ENCODE measurements at places on chromosomes 5 and 9.
A peak's percentile ranks its signal among the peaks of the same experiment; 100 is the strongest.

DNA sequence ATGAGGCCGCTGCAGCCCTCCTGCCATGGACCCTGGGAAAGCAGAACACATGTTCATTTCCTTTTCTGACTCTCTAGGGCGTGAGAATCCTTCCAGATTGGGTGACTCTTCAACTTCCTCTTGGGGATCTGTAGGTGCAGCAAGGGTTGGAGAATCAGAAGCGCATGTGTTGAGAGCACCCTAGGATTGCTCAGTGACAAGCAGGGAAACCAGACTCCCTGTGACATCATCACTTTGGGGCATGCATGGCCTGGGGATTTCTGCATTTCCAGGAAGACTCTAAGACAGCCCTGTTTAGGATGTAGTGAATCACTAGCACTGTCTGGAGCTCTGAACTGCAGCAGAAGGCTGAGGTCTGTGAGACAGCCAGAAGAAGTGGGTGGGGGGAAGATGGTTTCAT lies 15.1 kb upstream of the LCP2 start:
- DNase-seq, result no peak

DNA sequence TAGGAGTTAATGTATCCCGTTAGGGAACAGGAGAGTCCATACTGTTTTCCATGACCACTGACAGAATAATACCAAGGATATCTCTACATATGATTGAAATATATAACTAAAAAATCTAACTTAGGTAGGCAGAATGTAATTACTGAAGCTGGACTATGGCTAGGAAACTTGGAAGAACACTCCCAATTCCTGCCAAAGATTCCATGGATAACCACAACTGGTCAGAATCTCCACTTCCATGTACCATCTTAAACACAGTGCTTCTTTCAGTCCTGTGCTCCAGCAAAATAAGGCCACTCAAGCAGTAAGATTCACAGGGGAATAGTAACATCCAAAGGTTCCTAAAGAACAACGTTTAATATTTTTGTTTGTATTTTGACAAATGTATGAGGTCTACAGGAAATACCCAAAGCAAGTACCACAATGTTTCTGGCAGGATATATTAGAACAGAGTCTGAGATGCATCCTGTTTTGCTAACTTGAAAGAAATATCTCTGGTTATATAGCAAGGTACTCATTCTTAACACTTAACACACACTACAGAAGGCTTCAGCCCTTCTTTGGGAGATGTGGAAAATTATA lies 295.0 kb downstream of the ADAMTS6 start:
- no peak for DNase-seq

DNA sequence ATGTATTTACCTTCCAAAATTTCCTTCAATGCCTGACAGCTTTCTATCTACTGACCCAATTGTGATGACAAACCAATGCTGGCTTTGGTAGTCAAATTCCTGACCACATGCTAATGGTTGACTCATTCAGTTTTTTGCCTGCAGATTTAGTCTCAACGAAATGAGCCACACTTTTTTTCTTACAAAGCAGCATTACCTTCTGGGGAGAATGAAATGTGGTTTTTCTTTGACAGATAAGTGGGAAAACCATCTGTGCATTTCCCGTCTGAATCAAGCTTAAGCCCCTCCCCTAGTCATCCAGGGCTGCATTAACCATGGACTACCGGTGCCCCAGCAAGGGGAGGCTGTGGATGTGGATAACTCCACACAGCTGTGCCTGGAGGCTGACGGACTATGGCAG lies 99.6 kb upstream of the TAF11L2 start:
- DNase-seq, result no peak

DNA sequence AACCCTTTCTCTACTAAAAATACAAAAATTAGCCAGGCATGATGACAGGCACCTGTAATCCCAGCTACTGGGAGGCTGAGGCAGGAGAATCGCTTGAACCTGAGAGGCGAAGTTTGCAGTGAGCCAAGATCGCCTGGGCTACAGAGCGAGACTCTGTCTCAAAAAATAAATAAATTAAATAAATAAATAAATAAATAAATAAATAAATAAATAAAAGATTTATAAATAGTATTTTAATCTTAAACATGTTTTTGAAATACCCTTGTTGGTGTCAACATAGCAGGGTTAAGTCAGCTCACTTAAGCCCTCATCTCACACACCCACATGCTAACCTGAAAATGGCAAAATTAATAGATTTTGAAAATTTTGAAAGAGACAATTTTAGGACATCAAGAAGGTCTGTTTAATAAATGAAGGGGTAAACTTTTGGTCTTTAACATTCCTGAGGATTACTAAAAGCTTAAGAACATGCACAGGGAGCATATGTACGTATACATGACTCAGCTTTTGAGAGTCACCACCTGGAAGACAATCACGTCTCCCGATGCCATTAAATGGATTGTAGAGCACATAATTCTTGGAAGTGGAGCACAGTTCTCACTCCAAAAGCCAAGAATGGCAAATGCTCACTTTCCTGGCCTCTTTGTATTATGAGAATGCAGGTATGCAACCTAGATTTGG lies 202.5 kb downstream of the GDNF start:
- no peak for DNase-seq

GRCh38 chr5:79173626-79174025 lies 62.0 kb downstream of the BHMT start:
- DNase-seq, result no peak

- no peak for DNase-seq
Observed at GRCh38 chr5:177003649-177004048, 2.9 kb downstream of the UIMC1 start.

DNA sequence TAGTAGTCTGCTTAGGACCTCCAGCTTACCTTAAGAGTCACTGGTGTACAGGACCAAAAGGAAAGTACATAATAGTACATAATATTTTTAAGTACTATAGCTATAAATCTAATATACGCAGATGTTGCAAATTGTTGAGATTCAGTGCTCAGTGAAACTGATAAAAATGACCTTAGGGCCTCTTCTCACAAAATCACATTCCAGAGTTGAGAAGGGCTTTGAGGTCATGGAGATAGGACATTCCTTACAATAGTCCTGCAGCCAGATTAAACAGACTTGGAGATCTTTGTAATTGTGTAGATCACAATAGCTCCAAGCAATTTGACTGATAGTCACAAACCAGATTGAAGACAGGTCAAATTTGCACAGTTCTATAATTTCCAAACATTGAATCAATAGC lies 37.7 kb upstream of the PCSK1 start:
- DNase-seq, result no peak

- no peak for DNase-seq
Observed at GRCh38 chr9:130732136-130732535, 38.6 kb downstream of the EXOSC2 start.

DNA sequence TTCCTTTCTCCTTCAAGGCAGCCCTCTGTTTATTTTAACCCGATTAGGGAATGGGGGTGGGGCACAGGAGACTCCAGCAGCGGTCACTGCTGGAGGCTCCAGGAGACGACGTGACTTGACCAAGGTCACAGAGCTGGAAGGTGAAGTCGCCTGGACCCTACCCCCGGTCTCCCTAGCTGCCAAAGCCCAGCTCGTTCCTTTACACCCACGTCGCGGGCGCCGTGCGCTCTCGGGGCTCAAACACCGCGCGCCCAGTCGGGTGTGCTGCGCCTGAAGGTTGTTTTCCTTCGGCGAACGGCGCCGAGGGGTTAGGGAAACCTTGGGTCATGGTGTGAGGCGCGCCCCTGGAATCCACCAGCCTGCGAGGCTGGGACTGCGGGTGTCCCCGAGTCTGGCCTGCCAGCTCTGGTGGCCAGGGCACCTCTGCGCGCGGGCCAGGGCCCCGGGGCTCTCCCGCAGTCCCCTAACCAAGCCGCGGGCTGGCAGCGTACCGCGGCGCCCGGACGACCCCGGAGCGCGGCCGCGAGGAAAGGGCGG lies 747 bp upstream of the UNC5A start:
- DNase-seq, result no peak

- DNase-seq, result no peak
Observed at GRCh38 chr5:111954516-111955395, 197.8 kb upstream of the NREP start.

DNA sequence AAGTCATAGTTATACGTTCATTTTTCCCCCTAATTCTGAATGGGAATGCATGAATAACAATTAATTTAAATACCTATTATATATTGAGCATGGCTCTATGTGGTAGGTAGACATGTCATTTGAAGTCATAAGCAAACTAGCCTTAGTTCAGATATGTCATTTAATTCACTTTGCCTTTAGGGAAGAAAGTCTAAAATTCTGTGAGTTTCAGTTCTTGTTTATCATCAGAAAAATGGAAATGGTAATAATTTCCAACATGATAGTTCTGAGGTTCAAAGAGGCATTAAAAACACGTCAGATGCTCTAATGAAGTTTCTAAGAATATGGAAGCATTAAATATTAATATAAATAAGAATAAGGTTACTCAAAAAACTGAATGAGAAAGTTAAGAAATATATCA lies 13.1 kb upstream of the ANXA1 start:
- no peak for DNase-seq

GRCh38 chr5:76604838-76605237 lies 18.4 kb downstream of the F2RL2 start:
- DNase-seq, result no peak

DNA sequence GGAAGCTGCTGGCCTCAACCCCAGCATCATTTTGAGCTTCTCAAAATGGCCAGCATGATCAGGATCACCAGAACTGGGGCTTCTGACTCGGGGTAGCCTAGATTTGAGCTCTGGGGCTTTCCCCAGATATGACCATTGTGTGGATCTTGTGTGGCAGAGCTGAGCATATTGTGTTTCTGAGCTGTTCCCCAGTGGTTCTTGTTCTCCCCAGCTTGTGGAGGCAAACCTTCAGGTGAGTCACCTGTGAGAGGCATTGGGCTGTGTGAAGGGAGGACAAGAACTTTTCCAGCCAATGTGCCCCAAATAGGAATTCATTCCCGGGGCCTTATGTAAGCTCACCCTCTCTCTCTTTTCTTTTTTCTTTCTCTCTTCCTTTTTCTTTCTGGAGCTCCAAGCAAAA lies 80.7 kb upstream of the PITX1 start:
- DNase-seq, result no peak

DNA sequence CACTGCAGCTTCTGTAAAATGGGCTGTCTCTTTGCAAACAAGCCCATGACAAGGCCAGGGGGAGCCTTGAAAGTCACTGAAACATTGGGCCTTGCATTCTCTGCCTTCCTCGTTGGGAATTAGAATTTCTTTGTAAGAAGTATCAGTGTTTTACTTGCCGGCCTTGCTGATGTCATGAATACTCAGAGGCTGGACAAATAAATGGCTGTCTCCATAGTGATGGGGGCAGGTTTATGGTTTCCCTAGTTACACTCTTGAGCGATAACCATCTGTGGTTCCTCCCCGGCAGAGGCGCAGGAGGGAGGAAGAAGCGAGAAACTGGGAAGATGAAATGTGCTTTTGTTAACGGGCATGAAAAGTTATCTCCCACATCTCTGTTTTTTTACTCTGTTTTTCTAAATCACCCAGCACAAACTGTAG lies 272.7 kb upstream of the PANK3 start:
- peak; percentile 83 for DNase-seq

GRCh38 chr9:113456235-113456634 lies 7.3 kb upstream of the RGS3 start:
- no peak for DNase-seq

GRCh38 chr5:98795243-98795642 lies 21.8 kb downstream of the RGMB start:
- DNase-seq, result no peak

DNA sequence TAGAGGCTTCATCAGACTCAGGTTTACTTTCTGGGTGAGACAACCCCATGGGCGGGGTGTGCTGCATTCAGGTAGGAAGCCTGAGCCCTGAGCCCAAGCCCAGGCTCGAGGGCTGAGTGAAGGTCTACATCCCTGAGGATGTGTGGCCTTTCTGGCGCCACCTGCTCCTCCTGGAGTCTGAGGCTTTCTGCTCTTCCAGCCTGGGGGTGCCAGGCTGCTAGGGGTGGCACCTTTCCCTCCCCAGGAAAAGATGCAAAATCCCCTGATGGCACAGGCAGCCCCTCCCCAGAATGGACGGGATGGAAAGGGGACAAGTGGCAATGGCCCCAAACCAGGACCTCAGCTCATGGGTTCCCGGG lies 44.4 kb upstream of the PRRC2B start:
- no peak for DNase-seq

GRCh38 chr9:80883826-80884579 lies 805.3 kb downstream of the TLE1 start:
- DNase-seq, result no peak

DNA sequence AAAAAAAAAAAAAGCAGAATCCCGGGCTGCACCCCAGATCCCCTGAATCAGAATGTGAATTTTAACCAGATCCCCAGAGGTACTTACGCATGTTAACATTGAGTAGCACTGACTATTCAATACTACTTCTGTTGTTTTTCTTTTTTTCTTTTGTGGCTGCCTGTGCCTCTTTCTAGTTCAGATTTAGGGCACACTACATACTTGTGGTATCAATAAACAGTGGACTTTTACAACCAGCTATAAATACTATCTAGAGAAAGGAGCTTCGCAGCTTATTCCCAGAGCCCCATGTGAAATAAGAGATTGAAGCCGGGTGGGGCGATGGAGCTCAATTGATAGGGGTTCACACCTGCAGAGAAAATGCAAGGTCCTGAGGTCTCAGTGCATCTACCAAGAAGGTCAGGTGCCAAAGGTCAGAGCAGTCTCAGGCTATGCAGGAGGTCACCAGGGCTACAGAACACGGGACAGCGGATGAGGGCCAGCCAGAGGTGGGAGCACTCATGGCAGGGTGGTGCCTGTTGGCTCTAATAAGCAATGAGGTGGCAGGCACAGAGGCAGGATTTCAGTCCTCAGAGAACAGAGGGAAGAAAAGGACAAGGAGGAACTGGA lies 22.3 kb downstream of the WWC1 start:
- DNase-seq, result no peak

GRCh38 chr5:91252916-91253315 lies 130.2 kb downstream of the ARRDC3 start:
- no peak for DNase-seq

GRCh38 chr5:107208867-107209266 lies 461.9 kb downstream of the EFNA5 start:
- no peak for DNase-seq

DNA sequence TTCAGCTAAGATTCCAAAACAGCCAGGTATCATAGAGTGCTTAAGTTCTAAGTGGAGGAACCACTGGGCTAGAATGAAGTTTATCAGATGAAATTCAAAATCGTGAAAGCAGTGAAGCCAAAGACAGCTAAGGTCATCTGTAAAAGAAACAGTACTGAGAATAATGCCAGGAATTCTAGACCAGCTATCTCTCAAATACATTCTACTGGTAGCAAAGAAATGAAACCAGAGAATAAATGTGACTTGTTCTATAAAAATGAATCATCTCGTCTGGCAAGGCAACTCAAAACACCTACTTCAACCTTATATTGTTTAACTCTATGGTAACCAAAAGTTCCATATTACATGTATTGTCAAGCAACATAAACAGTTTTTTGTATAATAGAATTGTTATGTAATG lies 51.3 kb upstream of the RGMB start:
- no peak for DNase-seq

DNA sequence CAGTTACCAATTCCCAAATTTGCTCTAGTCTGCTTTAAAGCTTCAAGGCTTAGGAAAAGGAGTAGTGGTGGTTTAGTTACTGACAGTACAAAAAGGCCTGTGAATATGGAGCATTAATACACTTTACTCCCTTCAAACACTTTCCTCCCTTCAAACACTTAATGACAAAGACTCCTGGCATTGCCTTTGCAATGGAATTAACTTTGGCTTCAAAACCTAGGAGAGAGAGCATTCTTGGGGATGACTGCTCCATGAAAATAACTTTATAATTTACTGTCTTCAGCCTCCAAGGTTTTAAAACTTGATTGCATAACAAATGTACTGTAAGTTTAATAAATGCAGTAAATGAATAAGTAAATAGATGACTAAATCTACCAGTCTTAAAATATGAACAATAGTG lies 185.6 kb downstream of the TRPM3 start:
- no peak for DNase-seq
